Inflammatory macrophage treated with lipopolysaccharide for 4 hours (primary cell): ENCODE measurements at places on chromosomes 5 and 9.

- DNase-seq: no peak
Measured at GRCh38 chr5:146327257-146327870, 11.3 kb upstream of the POU4F3 start.

DNA sequence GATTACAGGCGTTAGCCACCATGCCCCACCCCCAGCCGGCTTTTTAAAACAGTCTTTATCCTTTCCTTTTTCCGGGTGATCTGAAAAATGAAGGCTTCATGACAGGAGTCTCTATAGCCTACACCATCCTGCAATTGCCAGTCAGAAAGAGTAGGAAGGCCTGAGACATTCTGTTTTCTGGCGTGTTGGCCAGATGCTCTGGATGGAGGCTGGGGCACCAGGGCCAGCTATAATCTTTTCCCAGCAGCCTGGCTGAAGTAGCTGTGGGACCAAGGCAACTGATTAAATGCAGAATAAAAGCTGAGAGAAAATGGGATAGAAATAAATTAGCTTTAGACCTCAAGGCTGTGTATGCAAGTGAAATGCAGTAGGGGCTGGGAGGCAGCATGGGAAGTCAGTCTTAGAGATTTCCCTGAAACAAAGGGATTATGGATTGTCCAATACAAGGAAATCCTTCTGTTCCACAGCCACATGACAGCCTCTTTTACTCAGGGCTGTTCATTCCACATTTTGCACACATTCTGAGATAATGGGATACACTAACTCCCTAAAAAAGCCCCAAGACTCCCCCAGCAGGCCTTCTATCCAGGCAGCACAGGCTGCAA is 116.0 kb upstream of the LRRTM2 start:
- DNase-seq: no peak

DNA sequence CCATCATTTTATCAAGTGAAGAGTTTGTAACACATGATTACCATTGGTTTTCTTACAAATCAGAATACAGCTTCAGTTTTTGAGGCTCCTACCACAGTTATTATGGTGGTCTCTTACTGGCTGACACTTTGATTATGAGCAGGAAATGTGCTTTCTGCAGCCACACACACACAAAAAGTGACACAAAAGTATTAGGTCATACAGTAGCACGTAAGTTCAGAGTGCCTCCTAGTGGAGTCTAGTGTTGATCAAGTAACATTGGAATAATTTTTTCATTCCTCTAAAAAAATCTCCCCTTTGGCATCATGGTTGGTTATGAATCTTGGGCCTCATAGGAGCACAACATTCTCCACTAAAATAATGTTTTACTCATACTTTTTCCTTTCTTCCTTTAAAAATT is 37.6 kb downstream of the PAM start:
- DNase-seq: peak; percentile 24

DNA sequence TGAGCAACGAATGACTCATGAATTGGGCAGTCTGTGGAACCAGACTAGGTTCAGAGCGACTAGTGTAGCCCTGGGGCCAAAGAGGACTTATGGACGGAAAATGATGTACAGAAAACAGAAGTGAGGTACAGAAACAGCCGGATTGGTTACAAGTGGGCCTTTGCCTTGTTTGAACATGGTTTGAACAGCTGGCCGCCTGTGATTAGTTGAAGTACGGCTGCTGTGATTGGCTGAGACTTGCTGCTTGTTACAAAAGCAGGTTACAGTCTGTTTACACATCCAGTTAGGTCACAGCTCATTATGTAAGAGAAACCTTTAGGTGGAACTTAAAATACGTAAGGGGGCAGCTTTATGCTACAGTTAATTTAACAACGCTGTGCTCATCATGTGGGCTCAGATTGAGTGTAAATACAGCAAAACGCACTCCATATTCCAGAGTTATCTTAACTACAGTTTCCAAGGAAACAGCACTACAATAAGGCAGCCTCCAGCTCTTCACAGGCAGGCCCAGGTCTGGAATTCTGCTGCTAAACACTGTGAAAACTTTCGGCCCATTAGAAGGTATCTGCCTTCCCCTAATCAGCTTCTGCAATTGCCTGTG is 6.5 kb downstream of the AMACR start:
- no peak for DNase-seq

DNA sequence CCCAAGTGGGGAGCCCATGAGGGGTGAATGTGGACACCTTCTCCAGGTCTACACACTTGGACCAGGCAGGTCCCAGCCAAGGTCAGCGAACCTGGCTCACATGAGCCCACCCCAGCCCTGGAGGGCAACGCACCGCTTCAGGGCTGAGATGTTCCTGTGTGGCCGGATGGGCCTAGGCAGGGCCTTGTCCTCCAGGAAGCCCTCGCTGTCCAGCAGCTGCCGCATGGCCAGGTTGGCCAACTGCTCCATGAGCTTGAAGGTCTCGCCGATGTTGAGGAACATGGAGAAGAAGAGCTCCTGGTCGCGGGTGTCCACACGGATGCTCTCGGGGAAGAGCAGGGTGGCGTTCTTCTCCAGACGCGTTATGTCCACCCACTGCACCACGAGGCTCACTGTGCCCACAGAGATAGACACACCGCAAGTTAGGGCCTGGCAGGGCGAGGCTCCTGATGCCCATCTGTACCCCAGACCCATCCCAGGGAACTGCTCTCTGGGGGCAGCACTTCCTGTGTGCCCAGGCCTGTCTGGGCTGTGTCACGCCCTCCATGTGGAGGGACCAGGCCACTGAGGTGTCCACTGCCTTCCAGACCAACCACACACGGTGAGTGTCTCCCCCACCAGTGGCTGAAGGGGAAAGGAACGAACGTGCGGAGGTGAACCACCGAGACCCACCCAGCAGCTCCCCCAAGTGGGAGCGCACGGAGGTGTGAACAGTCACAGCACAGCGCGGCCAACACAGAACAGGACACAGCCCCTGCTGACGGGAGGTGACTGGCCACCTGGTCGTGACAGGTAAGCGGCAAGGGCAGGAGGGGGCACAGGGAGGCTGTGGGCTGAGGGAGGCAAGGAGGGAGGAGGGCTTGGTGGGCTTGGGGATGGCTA is 14.4 kb downstream of the TBC1D9B start:
- no peak for DNase-seq

- DNase-seq: no peak
Measured at GRCh38 chr5:145780982-145781381, 54.2 kb downstream of the PRELID2 start.

GRCh38 chr9:114604989-114605388 is 6.1 kb upstream of the TMEM268 start:
- DNase-seq: no peak

DNA sequence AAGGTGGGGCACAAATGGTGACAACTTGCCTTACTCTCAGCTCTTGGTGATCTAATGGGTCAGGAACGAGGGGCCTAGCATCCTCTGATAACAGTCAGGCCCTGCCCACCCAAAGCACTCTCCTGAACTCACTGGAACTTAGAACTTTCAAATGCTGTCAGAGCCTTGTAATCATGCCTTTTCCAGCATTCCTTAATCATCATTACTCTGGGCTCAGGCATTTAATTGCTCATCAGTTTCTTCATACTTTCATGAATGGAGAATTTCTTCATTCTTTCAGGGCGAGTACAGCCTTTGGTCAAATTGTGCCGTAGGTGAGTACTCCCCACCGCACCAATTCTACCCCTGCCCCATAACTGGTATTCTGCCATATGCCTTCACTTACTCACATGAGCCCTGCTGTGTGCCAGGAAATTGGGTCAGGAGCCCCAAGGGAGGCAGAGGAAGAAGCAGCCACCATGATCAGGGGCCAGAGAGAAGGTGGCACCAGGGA is 30.2 kb upstream of the DUSP1 start:
- DNase-seq: peak; percentile 88

DNA sequence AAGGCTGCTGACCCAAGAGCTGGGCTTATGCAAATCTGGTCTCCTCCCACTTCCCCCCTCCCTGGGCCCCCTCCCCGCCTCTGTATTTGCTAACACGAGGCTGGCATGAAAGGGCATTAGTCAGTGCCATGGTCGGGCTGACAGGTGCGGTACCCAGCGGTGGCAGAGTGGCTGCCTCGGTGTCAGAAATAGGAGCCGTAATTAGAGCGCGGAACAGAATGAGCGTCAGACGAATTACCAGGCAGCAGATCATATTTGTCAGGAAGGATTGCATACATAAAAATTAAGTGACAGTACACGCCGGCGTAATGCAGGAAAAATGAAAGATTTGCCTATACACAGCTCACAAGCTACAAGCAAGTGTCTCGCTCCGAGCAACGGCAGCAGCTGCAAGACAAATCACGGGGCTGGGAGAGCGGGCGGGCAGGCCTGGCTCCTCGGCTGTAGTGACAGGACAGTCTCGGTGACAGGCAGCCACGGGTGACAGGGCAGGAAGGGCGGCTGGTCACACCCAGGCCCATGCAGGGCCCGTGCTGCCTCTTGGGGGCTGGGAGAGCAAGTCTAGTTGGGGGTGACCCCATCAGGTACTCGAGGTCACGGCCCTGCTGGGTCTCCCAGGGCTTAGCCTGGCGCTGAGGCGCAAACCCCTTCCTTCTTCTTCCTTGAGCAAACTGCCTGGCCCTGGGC is 72.4 kb downstream of the NEK6 start:
- no peak for DNase-seq

GRCh38 chr5:151388960-151389359 is 41.6 kb upstream of the SLC36A2 start:
- DNase-seq: no peak

DNA sequence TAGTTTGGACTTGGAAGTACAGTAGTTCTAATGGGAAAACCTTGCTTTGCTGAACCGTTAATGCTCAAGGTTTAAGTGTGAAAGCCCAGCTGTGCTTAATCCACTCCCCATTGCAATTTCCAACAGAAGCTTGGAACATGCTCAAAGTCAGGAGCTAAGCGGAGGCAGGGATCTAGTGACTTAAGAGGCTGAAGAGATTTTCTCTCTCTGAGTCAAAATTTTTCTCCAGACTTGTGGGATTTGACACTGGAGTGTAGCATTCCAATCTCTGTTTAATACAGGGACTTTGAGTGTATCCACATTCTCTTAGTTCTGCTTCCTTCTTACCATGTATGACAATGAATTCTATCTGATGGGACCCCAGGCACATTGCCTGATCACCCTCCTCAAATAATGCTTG is 471.8 kb downstream of the KIF4B start:
- no peak for DNase-seq

GRCh38 chr9:68555437-68556150 is 14.9 kb upstream of the TMEM252 start:
- peak; percentile 75 for DNase-seq

DNA sequence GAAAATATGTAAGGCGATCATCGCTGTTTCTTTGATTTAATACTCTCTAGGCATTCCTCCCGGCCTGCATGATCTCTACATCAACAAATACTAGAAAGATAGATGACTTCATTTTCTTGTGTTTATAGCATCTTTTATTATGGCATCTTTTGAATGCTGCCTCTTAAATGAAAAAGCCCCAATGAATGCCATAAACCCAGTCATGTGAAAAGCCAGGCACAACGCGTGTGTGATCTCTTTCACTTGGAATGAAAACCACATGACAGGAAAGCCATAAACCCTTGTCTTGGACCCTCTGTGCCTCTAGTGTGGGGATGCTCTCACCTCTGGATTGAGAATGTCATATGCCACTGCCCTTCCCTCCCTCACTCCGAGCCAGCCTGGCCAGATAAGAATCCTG is 476.2 kb downstream of the SEMA5A start:
- DNase-seq: no peak

DNA sequence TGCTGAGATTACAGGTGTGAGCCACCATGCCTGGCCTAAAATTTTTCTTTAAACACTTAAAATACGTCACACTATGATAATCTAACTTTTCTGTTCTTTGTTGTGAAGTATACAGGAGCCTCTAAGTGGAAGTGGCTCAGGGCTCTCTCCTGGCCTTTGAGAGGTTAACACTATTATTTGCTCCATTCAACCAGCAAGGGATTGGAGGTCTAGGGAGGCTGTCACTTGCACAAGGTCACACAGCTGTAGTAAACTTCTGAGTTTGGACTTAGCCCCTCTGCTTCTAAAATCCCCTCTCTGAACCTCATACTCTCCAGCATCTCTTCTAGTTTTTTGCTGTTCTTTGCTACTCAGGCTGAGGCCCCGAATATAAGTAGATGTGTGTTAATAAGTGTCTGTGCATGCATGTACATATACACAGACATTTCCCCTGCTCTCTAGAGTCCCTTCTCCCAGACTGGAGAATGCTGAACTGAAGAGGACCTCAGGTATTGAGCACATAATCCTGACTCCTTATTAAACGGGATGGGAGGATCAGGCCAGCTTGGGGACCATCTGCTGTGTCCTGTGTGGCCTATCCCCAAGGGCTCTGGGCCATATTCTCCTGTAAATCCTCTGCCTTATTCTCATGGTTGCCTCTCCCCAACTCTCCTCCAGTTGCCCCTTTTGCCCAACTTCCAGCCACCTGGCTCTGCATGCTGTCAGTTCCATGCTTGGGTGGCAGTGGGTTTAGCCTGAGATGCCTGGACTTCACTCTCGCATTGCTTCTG is 87.0 kb upstream of the SPRY4 start:
- no peak for DNase-seq

DNA sequence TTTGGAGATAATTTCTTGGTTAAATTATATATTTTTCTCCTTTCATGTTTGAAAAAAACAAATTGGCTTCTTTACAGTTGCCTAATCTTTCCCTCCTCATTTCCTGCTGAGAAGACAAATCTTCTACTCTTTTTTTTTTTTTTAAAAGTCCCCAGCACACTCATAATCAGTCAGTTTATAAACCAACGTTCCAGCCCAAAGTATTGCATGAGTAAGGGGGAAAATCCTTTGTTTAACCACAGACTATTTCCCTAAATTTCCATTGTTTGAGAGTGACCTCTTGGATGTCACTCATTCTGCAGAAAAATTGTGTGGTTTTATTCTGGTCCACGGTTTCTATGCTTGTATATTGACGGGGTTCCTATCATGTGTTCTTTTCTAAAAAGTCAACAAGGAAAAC is 55.1 kb upstream of the TLR4 start:
- peak; percentile 46 for DNase-seq

DNA sequence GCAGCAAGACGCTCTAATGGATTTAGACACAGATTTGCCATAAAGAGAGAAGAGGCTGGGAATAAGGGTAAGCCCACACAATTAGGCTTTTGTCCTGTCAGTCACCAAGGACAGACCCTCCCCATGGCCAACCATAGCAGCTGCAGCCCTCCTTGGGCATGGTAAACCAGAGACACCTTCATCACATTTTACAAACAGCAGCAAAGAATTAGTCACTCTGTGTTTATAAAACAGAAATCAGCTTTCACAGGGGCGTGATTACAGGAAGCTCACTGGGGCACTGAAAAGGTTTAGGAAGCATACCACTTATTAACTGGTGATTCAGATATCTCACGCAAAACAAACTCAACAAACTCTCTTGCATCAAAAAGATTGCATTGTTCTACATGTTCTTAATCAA is 37.3 kb upstream of the ZNF622 start:
- no peak for DNase-seq

- DNase-seq: no peak
Measured at GRCh38 chr5:127565586-127566270, 48.3 kb downstream of the PRRC1 start.

- no peak for DNase-seq
Measured at GRCh38 chr5:181192337-181193046, 12.5 kb downstream of the TRIM7 start.

- no peak for DNase-seq
Measured at GRCh38 chr5:22431840-22432239, 421.3 kb downstream of the CDH12 start.

GRCh38 chr9:135552698-135553171 is 6.8 kb downstream of the OBP2A start:
- no peak for DNase-seq
